ENCODE measurements at places on chromosomes 12 and 14.

DNA sequence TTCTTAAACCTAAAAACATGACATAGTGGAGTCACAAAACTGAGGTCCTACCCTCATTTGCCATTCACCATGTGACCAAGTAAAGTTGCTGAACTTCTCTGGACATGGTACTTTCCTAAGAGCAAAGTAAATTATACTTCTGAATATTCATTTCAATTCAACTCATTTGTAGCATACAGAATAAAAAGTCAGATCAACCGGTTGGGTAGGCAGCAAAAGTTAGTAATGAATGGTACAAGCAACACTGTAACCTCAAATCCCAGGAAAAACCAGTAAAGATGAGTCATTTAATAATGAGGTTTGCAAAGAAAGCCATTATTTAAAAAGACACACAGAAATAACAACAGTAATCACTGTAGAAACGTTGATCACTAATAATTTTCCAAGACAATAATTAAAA lies 8.7 kb downstream of the POLE2 start:
- no peak for DNase-seq

GRCh38 chr12:54463034-54463433 lies 10.4 kb downstream of the GTSF1 start:
- no peak for DNase-seq

DNA sequence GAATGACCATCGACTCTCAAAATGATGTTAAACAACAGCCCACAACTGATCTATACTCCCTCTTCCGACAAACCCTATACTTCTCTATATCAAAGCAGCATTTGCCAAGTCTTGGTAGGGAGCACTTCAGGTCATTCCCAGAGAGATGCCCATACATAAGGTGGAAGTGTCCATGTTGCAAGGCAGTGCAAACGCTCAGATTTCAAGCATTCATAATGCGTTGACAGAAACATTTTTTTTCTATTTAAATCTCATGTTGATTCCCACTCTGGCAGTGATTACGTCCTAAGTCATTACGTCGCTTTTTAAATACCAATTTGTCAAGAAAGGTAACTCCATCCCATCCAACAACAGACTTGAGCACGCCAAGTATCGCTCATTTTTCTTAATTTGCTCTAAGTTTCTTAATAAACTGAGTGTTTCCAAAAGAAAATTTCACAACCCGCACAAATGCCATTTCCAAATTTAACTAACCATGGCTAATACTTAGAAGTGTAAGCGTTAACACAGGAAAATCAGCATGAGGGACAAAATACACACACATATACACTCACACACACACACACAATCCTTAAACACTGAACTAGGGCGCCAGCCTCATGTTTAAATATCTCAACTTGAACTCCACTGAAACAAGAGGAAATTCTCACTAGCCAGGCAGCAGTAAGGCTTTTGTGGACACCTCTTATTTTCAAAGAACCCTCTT lies 1.1 kb downstream of the GXYLT1 start:
- no peak for DNase-seq

GRCh38 chr12:12466157-12466556 lies 96.5 kb downstream of the DUSP16 start:
- peak; percentile 40 for DNase-seq

- no peak for DNase-seq
These were observed 81.6 kb downstream of the PHETA1 start for GRCh38 chr12:111287125-111287900.

- DNase-seq: no peak
These were observed 101.7 kb upstream of the PARP11 start for GRCh38 chr12:3974883-3975282.

All from activated T-cell treated with anti-CD3 and anti-CD28 coated beads for 24 hours (primary cell).